T-cell (primary cell): ENCODE measurements at places on chromosomes 6 and 20. TPM values are rescaled to one million over a fixed set of nuclear protein-coding genes. Genes with fewer than 3 reads are reported as not detected.

GRCh38 chr6:158016571-158017383, 35.1 kb downstream of the SYNJ2 start:
- H3K4me3 ChIP-seq, result no peak overlapping the region
- H3K27me3 ChIP-seq, result no peaks in the 10 kb centered on the region
- DNase-seq, result no peak
- H3K36me3 ChIP-seq, result peaks cover 21% of the 10 kb centered on the region
- no peak overlapping the region for H3K27ac ChIP-seq

DNA sequence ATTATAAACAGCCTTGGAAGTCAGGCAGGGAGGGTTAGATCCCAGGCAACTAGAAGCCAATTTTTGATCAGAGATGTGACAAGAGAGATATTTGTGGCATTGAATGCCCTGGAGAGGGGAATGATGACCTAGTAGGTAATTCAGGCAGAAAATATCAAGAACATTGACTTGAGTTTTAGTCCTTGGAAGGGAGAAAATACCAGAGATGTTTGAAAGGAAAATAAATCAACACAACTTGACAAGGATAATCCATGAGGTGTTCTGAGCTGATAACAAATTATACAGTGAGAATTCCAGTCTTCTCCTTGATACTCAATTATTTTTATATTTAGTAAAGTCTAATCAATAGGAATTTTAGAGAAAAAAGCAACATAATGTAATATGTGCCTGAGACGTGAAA, 10.6 kb upstream of the MARCKS start:
- no peak overlapping the region for H3K4me3 ChIP-seq
- H3K4me1 ChIP-seq, result no peaks in the 10 kb centered on the region
- no peaks in the 10 kb centered on the region for H3K36me3 ChIP-seq
- no peaks in the 10 kb centered on the region for H3K27me3 ChIP-seq
- H3K27ac ChIP-seq, result no peak overlapping the region
- no peak for DNase-seq

DNA sequence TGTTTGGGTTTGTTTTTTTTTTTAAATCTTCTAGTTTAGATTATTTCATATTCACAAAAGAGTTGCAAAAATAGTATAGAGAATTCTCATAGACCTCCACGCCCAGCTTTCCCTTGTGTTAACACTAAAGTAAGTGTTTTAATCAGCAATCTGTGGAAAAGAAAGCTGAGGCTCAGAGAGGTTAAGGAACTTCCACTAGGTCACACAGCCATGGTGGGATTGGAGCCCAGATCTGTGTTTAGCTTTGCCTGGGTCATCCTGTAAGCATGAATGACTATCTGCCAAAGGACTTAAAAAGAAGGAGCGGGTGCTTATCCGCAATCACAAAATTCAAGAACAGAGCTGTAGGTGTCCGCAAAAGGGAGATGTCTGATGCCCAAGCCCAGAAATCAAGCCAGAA, 60.5 kb downstream of the EDN3 start:
- H3K27ac ChIP-seq, result no peak overlapping the region
- no peaks in the 10 kb centered on the region for H3K36me3 ChIP-seq
- no peak for DNase-seq
- H3K4me3 ChIP-seq, result no peak overlapping the region

Gene PRICKLE4
- total RNA-seq, result not detected

GRCh38 chr6:34560366-34561226, 4.5 kb upstream of the SPDEF start:
- H3K4me1 ChIP-seq, result no peaks in the 10 kb centered on the region
- H3K36me3 ChIP-seq, result no peaks in the 10 kb centered on the region
- H3K27ac ChIP-seq, result no peak overlapping the region
- no peak for DNase-seq
- H3K4me3 ChIP-seq, result no peak overlapping the region
- no peaks in the 10 kb centered on the region for H3K27me3 ChIP-seq

DNA sequence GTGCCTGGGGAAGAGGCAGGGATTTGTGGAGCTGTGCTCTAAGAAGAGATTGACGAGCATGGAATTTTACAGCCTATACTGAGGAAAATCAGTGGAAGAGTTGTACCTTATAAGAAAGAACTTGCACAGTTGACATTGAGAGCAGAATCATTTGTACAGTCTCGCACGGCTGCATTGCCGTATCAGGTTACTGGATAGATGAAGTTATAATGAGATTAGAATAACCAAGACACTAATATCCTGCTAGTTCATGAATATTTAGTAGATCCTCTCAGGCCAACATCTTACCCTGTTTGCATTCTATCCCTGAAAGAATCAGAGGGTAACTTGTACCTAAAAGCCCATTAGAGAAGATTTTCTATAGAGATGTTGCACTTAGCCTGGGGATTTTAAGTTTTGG, 447.1 kb downstream of the PREX1 start:
- H3K27ac ChIP-seq, result no peak overlapping the region
- H3K4me3 ChIP-seq, result no peak overlapping the region
- H3K4me1 ChIP-seq, result no peaks in the 10 kb centered on the region
- H3K27me3 ChIP-seq, result no peaks in the 10 kb centered on the region

Gene BTNL2
- total RNA-seq, result not detected

GRCh38 chr6:91447081-91447480, 860.2 kb upstream of the MAP3K7 start:
- H3K36me3 ChIP-seq, result no peaks in the 10 kb centered on the region
- no peaks in the 10 kb centered on the region for H3K4me1 ChIP-seq
- no peak overlapping the region for H3K4me3 ChIP-seq
- no peak overlapping the region for H3K27ac ChIP-seq
- H3K27me3 ChIP-seq, result no peaks in the 10 kb centered on the region
- DNase-seq, result no peak

Gene BPI
- not detected for total RNA-seq

- no peak overlapping the region for H3K27ac ChIP-seq
- H3K36me3 ChIP-seq, result no peaks in the 10 kb centered on the region
- DNase-seq, result no peak
- H3K27me3 ChIP-seq, result no peaks in the 10 kb centered on the region
Measured at GRCh38 chr6:53530346-53530745, 14.6 kb downstream of the GCLC start.

Gene PCSK2
- total RNA-seq, result not detected

DNA sequence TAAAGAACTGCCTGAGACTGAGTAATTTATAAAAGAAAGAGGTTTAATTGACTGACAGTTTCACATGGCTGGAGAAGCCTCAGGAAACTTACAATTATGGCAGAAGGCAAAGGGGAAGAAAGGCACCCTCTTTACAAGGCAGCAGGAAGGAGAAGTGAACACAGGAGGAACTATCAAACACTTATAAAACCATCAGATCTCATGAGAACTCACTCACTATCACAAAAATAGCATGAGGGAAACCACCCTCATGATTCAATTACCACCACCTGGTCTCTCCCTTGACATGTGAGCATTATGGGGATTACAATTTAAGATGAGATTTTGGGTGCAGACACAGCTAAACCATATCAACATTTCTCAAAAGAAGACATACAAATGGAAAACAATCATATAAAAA, 266.3 kb downstream of the EPM2A start:
- no peaks in the 10 kb centered on the region for H3K36me3 ChIP-seq
- H3K27ac ChIP-seq, result no peak overlapping the region
- no peaks in the 10 kb centered on the region for H3K4me1 ChIP-seq
- no peaks in the 10 kb centered on the region for H3K27me3 ChIP-seq

Gene POPDC3
- total RNA-seq, result not detected

- DNase-seq, result no peak
- no peaks in the 10 kb centered on the region for H3K36me3 ChIP-seq
- no peaks in the 10 kb centered on the region for H3K4me1 ChIP-seq
- H3K27ac ChIP-seq, result no peak overlapping the region
- no peaks in the 10 kb centered on the region for H3K27me3 ChIP-seq
- H3K4me3 ChIP-seq, result no peak overlapping the region
Measured at GRCh38 chr6:45555981-45556771, 178.4 kb upstream of the SUPT3H start.

GRCh38 chr6:82182756-82183155, 64.8 kb downstream of the IBTK start:
- no peak for DNase-seq
- no peak overlapping the region for H3K4me3 ChIP-seq
- no peak overlapping the region for H3K27ac ChIP-seq
- no peaks in the 10 kb centered on the region for H3K4me1 ChIP-seq
- peaks cover 7% of the 10 kb centered on the region for H3K36me3 ChIP-seq
- no peaks in the 10 kb centered on the region for H3K27me3 ChIP-seq

DNA sequence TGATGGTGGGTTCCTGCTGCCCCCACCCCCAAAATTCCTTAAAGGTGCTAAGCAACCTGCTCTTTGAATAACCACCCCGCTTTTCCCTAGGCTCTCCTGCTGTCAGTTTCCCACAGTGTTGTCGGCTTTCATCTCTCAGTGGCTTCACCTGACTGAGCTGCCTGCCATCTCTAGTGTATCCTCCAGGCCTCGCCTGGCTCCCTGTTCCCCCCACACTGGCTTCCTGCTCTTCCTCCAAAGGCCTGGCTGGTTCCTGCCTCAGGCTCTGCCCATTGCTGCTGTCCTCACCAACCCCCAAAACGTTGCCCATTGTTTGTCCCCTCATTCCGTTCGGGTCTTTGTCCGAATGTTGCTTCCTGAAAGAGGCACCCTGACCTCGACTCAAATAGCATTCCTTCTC, 93.8 kb upstream of the POPDC3 start:
- no peak for DNase-seq
- peaks cover 27% of the 10 kb centered on the region for H3K36me3 ChIP-seq
- no peaks in the 10 kb centered on the region for H3K27me3 ChIP-seq

Gene ADISSP
- 16.2 TPM for total RNA-seq

GRCh38 chr6:49606721-49607390, 29.8 kb downstream of the RHAG start:
- H3K4me3 ChIP-seq, result no peak overlapping the region
- H3K36me3 ChIP-seq, result no peaks in the 10 kb centered on the region
- no peak overlapping the region for H3K27ac ChIP-seq

DNA sequence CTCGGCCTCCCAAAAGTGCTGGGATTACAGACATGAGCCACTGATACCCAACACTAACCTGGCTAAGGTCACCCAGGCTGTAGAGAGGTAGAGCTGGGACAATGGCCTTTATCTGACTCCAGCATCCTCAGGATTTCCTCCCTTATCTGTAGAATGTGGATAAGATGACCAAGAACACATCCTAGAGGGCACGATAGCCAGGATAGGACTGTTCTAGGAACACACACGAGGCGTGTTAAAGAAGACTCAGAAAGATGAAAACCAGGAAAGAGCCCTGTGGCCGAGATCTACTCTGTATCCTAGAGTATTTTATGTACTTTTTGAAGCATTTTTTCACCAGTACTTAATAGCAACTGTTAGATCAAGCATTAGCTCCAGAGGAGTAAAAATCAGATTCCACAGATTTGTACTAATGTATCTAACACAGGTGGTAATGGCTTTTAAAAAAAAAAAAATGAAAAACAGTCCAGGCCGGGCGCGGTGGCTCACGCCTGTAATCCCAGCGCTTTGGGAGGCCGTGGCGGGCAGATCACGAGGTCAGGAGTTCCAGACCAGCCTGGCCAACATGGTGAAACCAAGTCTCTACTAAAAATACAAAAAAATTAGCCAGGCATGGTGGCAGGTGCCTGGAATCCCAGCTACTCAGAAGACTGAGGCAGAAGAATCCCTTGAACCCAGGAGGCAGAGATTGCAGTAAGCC, 17.3 kb downstream of the PPP1R10 start:
- H3K4me3 ChIP-seq, result no peak overlapping the region
- DNase-seq, result no peak
- no peaks in the 10 kb centered on the region for H3K27me3 ChIP-seq

GRCh38 chr6:41503827-41504465, 42.2 kb upstream of the FOXP4 start:
- no peak overlapping the region for H3K27ac ChIP-seq
- DNase-seq, result no peak
- H3K27me3 ChIP-seq, result peaks cover 14% of the 10 kb centered on the region
- H3K4me1 ChIP-seq, result peaks cover 2% of the 10 kb centered on the region
- no peak overlapping the region for H3K4me3 ChIP-seq
- H3K36me3 ChIP-seq, result no peaks in the 10 kb centered on the region

GRCh38 chr6:163313566-163313965, 101.0 kb upstream of the QKI start:
- H3K4me1 ChIP-seq, result no peaks in the 10 kb centered on the region
- no peak for DNase-seq
- peaks cover 6% of the 10 kb centered on the region for H3K27me3 ChIP-seq
- no peak overlapping the region for H3K27ac ChIP-seq

Gene SLC52A3
- total RNA-seq, result not detected

Gene NOX3
- total RNA-seq, result not detected

- DNase-seq, result no peak
- H3K27me3 ChIP-seq, result no peaks in the 10 kb centered on the region
- no peaks in the 10 kb centered on the region for H3K36me3 ChIP-seq
- no peak overlapping the region for H3K4me3 ChIP-seq
Measured at GRCh38 chr6:90483116-90483839, 103.6 kb downstream of the MAP3K7 start.

DNA sequence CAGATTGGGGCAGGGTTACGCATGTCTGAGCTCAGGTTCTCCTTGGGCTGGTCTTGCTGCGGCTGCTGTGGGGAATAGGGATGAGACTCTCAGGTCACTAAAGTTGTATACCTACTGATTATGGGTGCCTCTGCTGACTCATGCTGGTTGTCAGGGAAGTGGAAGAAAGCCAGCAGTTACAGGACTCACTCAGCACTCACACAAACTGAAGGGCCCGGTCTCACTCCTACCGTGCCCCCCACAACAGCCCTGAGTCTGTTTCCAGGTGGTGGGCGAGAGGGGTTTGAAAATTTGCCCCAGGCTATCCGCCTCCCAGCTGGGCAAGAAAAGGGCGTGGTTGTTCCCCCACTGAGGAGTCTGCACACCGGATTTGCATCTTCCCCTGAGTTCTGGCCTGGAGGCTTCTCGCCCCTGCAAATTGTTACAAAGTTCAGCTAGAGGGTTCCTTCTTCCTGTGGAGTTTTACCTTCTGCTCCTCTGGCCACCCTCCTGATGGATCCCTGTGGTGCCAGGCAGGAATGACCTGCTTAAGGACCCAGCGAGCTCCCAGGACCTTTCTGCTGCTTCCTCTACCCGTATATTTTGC, 659.2 kb downstream of the HDGFL1 start:
- no peak overlapping the region for H3K4me3 ChIP-seq
- no peaks in the 10 kb centered on the region for H3K4me1 ChIP-seq

DNA sequence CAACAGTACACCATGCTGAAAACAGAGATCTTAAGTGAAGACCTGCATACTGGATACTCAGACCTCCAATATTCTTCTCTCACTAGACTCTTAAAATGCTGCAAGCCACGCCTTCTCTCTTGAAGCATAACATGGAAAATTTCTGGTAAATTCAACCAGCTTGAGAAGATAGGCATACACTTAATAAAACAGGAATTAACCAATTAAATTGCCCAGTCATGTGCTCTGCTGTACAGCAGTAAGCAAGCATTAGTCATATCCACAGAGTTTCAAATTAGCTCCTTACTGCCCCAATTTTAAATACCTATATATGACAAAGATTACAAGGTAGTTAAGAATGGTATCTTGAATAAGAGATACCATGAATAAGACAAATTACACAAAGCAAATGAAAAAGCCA, 53.8 kb downstream of the C6orf58 start:
- H3K27ac ChIP-seq, result no peak overlapping the region
- H3K4me1 ChIP-seq, result no peaks in the 10 kb centered on the region
- H3K27me3 ChIP-seq, result no peaks in the 10 kb centered on the region
- no peak overlapping the region for H3K4me3 ChIP-seq
- DNase-seq, result no peak

- H3K27me3 ChIP-seq, result no peaks in the 10 kb centered on the region
- H3K27ac ChIP-seq, result no peak overlapping the region
- DNase-seq, result no peak
- no peaks in the 10 kb centered on the region for H3K4me1 ChIP-seq
Measured at GRCh38 chr6:42938428-42938796, 9.1 kb downstream of the CNPY3 start.
